ENCODE measurements at places on chromosomes 5 and 9.

- no peak for DNase-seq
Observed at GRCh38 chr5:119366540-119366881, 10.7 kb downstream of the TNFAIP8 start.

- no peak for DNase-seq
Observed at GRCh38 chr5:158874792-158875191, 224.9 kb downstream of the EBF1 start.

DNA sequence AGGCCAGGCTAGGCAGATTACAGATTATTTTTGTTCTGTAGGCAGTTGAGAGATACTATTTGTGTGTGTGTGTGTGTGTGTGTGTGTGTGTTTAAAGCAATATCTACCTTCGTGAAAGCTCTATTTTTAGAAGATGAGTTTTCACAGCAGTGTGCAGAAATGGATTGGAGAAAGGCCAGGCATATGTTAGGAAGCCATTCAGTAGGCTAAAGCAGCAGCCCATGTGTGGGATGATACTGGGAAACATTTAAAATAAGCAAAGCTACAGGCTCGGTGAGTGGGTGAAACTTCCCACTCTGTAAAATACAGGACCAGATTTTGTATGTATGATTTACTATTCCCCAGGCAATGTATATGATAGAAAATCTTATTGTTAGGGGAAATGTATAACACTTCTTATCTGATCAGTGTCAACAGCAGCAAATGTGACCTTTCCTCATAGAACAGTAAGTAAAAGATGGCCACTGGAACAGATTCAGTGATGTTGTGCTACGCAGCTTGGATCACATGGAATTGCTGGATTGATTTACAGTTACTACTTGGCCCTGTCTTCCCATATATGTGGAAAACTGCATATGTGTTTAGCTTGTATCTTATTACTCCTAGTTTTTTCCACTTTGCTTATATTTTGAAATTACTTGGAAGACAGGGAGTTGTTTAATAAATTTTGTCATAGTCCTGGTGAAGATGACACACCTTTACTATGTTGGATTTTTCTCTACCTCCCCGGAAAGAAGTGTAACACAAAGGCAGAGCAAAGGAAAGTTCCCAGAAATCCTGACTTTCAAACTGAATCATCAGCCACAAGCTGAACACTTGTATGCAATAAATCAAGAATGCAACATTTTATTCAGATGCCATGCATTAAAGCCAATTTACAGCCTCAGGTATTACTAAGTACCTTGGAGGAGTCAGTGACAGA is 1077.7 kb upstream of the SEMA6A start:
- DNase-seq = no peak

- no peak for DNase-seq
Observed at GRCh38 chr5:111347021-111347420, 122.8 kb downstream of the CAMK4 start.

DNA sequence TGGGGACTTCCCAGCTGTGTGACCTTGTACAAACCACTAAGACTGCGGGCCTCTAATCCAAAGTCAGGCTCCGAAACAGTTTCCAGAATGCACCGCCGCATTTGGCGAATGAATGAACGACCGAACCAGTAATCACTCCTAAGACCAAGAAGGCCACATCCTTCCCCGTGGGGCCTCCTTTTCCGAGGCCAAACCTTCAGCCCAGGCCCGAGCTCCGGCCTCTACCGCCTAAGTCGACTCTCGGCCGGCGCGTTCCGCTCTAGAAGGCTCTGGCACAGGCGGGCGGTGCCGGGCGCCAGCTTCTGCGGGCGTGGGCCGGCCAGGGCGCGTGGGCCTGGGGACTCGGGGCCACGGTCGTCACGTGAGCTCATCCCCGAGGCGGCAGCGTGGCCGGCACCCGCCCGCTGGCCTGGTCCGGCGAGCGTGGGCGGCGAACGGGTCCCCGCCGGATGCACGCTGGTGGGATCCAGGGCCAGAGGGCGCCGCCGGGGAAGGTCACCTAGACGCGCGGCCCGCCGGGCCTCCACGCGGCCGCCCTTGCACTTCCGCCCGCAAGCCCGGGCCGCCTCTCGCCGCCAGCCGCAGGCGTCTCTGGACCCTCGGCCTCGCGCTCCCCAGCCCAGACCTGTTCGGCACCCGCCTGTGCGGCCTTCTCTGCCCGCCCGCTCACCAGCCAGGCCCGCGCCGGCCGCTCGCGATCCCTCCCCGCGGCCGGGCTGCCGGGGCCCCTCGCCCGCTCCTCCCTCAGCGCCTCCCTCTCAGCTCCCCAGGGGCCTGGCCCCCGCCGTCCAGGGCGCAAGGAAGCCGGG is 754 bp downstream of the VDAC1 start:
- peak; percentile 68 for DNase-seq

DNA sequence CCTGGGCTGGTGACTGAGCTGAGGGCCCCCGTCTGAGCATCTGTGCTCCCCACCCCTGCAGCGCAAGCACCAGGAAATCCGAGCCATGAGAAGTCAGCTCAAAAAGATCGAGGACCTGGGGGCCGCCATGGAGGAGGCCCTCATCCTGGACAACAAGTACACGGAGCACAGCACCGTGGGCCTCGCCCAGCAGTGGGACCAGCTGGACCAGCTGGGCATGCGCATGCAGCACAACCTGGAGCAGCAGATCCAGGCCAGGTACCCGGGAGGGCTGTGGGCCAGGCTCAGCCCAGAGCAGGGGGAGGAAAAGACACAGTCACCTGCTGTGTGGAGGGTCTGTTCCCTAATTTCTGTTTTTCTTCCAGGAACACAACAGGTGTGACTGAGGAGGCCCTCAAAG is 24.6 kb downstream of the DYNC2I2 start:
- DNase-seq = no peak

DNA sequence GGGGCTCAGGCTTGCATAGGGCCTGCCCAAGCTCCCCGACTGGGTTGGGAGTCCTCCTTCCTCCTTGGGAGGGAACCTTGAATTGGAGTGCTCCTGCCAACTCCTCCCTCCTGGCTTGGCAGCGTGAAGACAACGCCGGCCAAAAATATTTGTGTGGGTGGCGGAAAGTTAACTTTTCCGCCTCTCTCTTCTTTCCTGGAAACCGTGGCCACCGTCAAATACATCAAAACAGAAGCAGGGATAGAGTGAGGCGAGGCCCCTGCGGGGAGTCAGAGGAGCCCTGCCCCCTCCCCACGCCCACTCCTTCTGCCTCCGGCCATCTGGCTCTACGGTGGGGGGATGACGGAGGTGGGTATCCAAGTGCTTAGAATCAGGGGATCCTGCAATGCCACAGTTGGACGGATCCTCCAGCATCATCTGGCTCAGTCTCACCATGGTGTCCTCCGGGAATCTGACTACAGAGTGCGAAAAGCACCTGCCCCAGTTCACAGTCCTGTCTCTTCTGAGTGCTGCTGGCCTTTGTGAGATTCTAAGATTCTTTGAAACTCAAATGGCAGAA is 25.2 kb upstream of the SYNPO start:
- no peak for DNase-seq

- no peak for DNase-seq
Observed at GRCh38 chr5:53001541-53001940, 12.4 kb downstream of the ITGA2 start.

DNA sequence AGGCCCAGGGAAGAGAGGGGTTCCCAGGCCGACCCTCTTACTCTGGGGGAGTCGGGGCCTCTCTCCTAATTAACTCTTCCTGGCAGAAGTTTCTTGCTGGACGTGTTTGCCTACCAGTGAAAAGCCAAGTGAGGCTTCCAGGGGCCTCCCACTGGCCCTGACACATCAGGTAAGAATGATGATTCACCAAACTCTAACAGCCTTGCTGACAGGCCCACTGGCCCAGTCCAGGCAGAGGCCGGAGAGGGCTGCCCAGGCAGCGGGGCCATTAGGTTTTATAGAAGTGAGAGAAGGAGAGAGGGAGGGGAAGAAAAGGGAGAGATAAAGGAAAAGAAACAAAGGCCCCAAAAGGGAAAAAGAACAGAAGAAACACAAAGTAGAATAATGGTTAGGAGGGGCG is 50.8 kb upstream of the FOXE1 start:
- no peak for DNase-seq

GRCh38 chr9:38376021-38376670 is 16.4 kb upstream of the ALDH1B1 start:
- no peak for DNase-seq

DNA sequence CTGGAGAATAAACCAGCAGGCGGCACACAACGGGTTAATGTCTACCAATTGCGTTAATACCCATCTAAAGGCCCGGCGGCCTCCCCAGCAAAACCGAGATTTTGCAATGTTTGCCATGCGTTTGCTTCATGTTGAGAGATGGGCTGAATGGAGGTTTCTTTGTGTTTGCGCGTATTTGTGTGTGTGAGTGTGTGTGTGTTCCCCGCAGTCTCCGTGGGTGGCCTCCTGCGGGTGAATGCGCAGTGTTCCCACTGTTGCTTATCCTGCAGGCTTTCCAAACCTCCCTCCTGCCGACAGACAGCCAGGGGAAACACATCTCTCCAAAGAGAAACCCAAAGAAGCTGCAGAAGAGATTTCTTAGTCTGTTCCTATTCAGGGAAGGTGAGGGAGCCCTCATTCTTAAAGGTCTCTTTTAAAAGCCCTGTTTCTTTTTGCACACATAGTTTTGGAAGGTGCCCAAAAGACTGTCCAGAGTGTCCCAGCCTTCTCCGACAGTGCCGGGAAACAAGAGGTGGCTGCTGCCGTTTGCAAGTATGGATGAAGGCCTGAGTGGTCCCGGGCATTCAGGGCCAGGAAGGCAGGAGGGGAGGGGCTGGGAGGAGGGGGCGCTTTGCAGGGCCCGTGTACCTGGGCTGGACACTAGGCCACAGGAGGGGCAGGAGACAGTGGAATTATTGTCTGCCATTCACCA is 103.8 kb upstream of the ERCC6L2 start:
- DNase-seq = no peak

DNA sequence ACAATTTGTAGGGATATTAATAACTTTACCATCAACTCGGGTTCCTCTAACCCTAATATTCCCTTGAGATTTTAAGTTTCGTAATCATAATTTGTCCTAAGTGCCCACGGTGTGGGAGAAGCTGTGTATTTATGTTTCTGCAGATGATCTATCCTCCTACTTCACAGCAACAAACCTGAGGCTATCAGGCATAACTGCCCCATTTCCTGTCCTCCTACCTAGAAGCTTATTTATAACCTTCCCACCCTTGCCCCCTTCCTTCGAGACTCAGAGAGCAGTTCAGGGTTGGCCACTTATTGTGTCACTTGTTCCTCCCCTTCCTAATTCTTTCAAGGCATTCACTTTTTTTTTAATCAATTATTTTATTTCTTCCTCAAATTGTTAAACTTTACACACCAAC is 29.6 kb upstream of the LCP2 start:
- DNase-seq = no peak

GRCh38 chr5:95803271-95804148 is 19.0 kb downstream of the GLRX start:
- no peak for DNase-seq

- DNase-seq = no peak
Observed at GRCh38 chr9:126857261-126857960, 3.0 kb upstream of the ZBTB34 start.

DNA sequence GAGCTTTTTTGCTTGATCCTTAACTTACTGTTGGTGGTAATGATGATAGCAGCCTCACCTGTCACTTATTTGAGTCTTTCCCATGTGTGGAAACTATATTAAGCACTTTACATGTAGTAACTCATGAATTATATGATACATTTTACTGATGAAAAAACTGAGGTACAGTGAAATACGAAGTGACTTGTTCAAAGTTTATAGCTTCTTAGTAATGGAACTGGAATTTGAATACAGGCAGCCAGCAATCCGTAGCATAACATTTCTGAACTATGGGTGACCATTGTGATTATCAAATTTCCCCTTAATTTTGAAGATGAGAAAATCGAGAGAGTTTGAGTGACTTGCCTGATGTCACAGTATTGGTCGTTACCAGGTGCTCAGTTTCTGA is 17.3 kb downstream of the SCAMP1 start:
- DNase-seq = no peak

DNA sequence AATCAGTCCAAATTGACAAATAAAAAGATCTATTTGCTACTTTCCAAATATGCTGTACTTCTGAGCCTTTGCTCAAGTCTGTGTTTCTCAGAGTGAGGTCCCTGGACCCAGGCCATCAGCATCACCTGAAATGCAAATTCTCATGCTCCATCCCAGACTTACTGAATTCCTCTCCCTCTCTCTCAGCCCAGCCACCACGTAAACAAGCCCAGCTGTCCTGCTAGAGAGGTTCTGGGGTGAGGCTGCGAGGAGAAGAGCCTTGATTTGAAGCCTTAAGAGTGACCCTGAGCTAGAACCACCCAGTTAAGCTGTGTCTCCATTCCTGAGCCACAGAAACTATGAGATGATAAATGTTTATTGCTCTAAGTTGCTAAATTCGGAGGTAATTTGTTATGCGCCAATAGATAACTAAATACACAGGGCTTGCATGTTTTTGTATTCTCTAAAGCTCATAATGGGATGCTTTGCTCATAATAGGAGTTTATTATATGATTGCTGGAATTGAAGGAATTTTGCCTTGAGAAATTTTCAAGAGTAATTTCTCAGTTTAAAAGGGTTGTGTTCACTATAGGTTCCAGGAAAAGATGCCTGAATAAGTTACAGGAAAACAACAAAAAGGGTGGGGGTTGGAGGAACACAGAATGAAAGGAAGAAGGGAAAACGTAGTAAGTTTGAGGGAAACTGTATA is 98.9 kb upstream of the SPATA31D4 start:
- DNase-seq = no peak

GRCh38 chr9:6655036-6655435 is 9.5 kb upstream of the GLDC start:
- DNase-seq = no peak

DNA sequence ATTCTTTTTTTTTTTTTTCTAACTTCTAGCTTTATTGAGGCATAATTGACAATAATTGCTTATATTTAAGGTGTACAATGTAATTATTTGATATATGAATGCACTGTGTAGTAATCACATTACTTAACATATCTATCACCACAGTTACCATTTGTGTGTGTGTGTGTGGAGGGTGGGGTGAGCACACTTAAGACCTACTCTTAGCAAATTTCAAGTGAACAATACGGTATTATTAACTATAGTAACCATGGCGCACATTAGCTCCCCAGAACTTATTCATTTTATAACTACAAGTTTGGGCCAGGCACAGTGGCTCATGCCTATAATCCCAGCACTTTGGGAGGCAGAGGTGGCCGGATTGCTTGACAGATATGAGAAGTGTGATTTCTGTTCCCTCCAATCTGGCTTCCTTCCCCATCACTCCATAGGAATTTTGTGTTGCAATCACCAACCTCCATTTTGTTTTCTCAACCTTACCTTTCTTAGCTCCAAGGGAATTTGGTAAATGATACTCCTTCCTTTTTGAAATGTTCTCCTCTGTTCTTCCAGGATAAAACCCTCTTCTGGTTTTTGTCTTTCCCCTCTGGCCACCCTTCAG is 14.9 kb downstream of the TXN start:
- no peak for DNase-seq
